ENCODE measurements at places on chromosomes 11 and 22. TPM values are rescaled to one million over a fixed set of nuclear protein-coding genes. Genes with fewer than 3 reads are reported as not detected.

- peaks cover 35% of the 10 kb centered on the region for H3K4me1 ChIP-seq
- H3K36me3 ChIP-seq = peaks cover 57% of the 10 kb centered on the region
- DNase-seq = no peak
These were observed at the start of gene TAGLN for GRCh38 chr11:117199053-117199915. TAGLN (plus strand) TSS chr11:117199370; CDS start chr11:117203014, 3,644 bp downstream.

DNA sequence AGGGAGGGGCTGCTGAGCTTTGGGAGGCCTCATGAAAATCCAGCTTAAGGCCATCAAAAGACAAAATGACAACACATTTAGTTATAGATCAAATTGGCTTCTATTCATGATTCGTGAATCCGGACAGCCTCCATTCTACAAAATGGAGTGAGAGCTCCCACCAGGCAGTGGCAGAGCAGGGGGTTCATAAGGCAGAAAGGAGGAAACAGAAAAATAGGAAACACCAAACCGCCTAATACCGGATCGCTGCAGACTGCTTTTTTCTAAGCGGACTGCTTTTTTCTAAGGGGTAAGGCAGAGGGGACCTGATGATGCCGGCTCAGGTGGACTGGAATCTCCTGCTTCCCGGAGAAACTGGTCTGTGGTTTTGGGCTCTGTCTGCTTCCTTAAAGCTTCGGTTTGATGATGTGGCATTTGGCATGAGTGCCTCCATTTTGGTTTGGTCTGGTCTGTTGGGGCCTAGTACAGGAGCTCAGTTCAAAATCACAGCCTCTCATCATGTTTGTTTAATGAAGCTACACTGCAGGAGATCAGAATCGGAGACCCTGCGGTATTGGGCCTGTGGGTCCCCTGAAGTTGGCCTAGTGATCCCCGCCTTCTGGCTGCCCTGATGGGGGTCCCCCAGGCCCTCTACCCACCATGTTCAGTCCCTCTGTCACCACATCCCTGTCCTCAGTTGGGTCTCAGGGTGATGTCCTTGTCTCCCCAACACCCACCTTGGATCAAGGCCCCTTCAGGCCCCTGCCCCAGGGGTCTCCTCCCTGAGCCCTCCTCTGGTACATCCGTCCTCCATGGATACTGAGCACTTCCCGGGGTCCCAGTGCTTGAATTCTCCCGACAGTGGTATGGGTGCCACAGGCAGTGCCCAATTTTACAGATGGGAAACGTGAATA lies 1.2 kb downstream of the ALDH3B1 start:
- no peak for DNase-seq
- peaks cover 45% of the 10 kb centered on the region for H3K4me1 ChIP-seq
- no peak overlapping the region for H3K4me3 ChIP-seq
- H3K27me3 ChIP-seq = no peaks in the 10 kb centered on the region

GRCh38 chr11:86374586-86374985 lies at the start of gene CCDC81:
CCDC81 (plus strand) TSS chr11:86374887; CDS start chr11:86375164, 277 bp downstream.
- H3K4me1 ChIP-seq = no peaks in the 10 kb centered on the region
- H3K27me3 ChIP-seq = peaks cover 9% of the 10 kb centered on the region
- H3K27ac ChIP-seq = no peak within 1 kb of the TSS
- no peaks in the 10 kb centered on the region for H3K36me3 ChIP-seq
- no peak within 1 kb of the TSS for H3K4me3 ChIP-seq
- DNase-seq = no peak

DNA sequence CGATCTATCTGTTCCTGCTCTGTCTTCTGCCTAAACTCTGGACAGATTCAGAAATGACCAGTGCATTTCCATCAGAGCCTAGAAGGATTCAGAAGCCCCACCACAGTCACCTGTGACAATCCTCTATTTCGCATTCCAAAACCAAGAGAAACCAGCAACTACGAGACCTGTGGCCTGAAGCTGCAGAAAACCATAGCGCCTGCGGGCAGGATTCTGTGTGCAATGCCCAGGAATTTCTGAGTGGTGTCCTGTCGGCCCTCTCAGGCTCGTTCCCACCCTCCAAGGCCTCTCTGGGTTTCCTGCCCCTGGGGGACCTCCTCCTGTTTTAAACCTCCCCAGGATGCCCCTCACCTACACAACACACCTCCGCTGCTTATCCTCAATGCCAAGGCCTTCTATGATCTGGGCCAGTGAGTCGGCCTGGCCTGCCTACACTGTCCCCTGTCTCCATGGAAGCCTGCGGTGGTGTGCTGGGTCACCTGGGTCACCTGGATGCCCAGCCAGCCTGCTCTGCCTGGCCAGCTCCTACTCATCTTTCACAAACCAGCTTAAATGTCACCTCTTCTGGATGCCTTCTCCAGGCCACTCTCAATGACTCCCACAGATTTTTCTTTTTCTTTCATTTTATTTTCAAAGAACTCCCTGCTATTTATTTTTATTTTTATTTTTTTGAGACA lies 198.3 kb downstream of the CEP164 start:
- no peak for DNase-seq
- H3K27ac ChIP-seq = no peak overlapping the region
- peaks cover 3% of the 10 kb centered on the region for H3K27me3 ChIP-seq
- H3K4me1 ChIP-seq = no peaks in the 10 kb centered on the region

DNA sequence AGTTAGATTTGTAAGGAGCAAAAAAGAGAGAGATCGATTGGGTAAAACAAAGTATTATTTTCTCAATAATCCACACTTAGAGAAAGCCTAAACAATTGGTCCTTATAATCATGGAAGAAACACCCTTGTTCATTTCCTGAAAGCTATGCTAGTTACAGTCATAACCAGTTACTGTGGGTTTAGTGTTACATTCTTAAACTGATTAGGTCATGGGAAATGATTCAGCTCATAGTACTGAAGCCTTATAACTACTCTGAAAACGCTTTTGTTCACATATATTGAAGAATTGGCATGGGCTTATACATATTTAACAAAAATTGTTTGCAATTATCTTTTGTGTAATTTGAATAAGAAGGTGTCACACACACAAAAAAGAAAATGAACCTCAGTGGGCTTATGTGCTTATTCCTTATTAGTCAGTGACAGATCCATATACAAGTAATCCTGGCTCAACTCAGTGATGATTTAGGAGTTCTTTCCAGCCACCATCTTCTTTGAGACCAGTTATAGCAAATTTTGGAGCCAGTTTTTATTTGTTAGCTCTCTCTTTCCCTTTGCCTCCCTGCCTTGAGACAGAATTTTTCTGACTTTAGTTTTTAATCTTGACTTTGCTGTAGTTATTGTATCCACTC lies 198.5 kb upstream of the CTSC start:
- H3K27ac ChIP-seq = no peak overlapping the region
- no peak overlapping the region for H3K4me3 ChIP-seq
- no peaks in the 10 kb centered on the region for H3K4me1 ChIP-seq
- H3K36me3 ChIP-seq = no peaks in the 10 kb centered on the region
- no peak for DNase-seq
- no peaks in the 10 kb centered on the region for H3K27me3 ChIP-seq

DNA sequence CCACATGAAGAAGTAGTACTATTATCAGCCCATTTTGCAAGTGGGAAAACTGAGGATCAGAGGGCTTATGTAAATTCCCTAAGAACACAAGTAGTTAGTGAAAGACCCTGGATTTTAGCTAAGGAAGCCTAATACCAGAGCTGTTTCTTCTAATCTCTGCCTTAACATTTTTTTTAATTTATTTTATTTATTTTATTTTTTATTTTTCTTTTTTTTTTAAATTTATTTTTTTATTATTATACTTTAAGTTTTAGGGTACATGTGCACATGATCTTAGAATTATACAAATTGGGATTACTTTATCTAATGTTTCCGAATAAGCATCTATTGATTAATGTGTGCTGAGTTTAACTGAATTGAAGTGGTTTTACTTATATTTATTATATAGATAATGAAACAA lies 1015.3 kb downstream of the LRRC4C start:
- no peak overlapping the region for H3K4me3 ChIP-seq
- no peak overlapping the region for H3K27ac ChIP-seq
- no peaks in the 10 kb centered on the region for H3K27me3 ChIP-seq
- H3K36me3 ChIP-seq = no peaks in the 10 kb centered on the region
- DNase-seq = no peak
- no peaks in the 10 kb centered on the region for H3K4me1 ChIP-seq

GRCh38 chr11:117663414-117663813 lies 133.6 kb downstream of the DSCAML1 start:
- H3K27ac ChIP-seq = no peak overlapping the region
- peaks cover 23% of the 10 kb centered on the region for H3K27me3 ChIP-seq
- no peaks in the 10 kb centered on the region for H3K36me3 ChIP-seq
- no peaks in the 10 kb centered on the region for H3K4me1 ChIP-seq

DNA sequence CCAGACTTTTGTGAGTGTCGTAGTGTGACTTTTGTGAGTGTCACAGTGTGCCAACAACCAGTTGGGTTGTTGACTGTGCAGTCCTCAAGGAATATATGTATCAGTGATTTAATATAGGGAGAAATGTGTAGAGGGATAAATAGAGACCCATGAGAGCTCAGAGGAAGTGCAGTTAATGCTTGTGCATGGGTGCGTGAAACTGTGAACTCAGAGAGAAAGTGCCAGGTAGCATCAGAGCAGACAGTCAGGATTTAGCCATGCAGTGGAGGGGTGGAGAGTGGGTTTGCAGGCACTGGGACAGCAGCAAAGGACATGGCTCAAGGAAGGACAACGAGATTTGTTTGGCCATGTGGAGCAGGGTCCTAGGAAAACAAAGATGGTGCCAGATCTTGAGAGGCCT lies 33.6 kb downstream of the YWHAH start:
- no peak overlapping the region for H3K27ac ChIP-seq
- no peaks in the 10 kb centered on the region for H3K36me3 ChIP-seq
- H3K4me1 ChIP-seq = peaks cover 12% of the 10 kb centered on the region
- no peak overlapping the region for H3K4me3 ChIP-seq
- DNase-seq = no peak

GRCh38 chr11:9875862-9876261 lies 212.0 kb downstream of the SWAP70 start:
- no peak overlapping the region for H3K4me3 ChIP-seq
- H3K27ac ChIP-seq = no peak overlapping the region
- H3K36me3 ChIP-seq = no peaks in the 10 kb centered on the region
- no peak for DNase-seq

GRCh38 chr11:23320131-23320530 lies 459.9 kb upstream of the CCDC179 start:
- no peak overlapping the region for H3K27ac ChIP-seq
- no peaks in the 10 kb centered on the region for H3K4me1 ChIP-seq
- no peaks in the 10 kb centered on the region for H3K36me3 ChIP-seq
- no peaks in the 10 kb centered on the region for H3K27me3 ChIP-seq
- no peak overlapping the region for H3K4me3 ChIP-seq
- DNase-seq = no peak

GRCh38 chr11:87150936-87151335 lies 113.2 kb downstream of the TMEM135 start:
- no peaks in the 10 kb centered on the region for H3K27me3 ChIP-seq
- peaks cover 8% of the 10 kb centered on the region for H3K36me3 ChIP-seq
- DNase-seq = no peak
- peaks cover 22% of the 10 kb centered on the region for H3K4me1 ChIP-seq
- H3K27ac ChIP-seq = no peak overlapping the region

GRCh38 chr22:24486501-24486921 lies 8.6 kb upstream of the UPB1 start:
- H3K27me3 ChIP-seq = peaks cover 2% of the 10 kb centered on the region
- no peak for DNase-seq
- H3K4me3 ChIP-seq = no peak overlapping the region

- no peak overlapping the region for H3K4me3 ChIP-seq
- no peak overlapping the region for H3K27ac ChIP-seq
- H3K4me1 ChIP-seq = no peaks in the 10 kb centered on the region
- no peak for DNase-seq
These were observed 618.7 kb upstream of the CADM1 start for GRCh38 chr11:116122697-116123472.

GRCh38 chr11:34379539-34379938 lies 21.7 kb upstream of the ABTB2 start:
- peaks cover 3% of the 10 kb centered on the region for H3K36me3 ChIP-seq
- H3K27ac ChIP-seq = no peak overlapping the region
- no peaks in the 10 kb centered on the region for H3K27me3 ChIP-seq
- no peak for DNase-seq
- H3K4me1 ChIP-seq = no peaks in the 10 kb centered on the region

- DNase-seq = no peak
- H3K4me1 ChIP-seq = peaks cover 83% of the 10 kb centered on the region
- peaks cover 17% of the 10 kb centered on the region for H3K36me3 ChIP-seq
These were observed 17.2 kb downstream of the PPFIBP2 start for GRCh38 chr11:7531011-7531410.

DNA sequence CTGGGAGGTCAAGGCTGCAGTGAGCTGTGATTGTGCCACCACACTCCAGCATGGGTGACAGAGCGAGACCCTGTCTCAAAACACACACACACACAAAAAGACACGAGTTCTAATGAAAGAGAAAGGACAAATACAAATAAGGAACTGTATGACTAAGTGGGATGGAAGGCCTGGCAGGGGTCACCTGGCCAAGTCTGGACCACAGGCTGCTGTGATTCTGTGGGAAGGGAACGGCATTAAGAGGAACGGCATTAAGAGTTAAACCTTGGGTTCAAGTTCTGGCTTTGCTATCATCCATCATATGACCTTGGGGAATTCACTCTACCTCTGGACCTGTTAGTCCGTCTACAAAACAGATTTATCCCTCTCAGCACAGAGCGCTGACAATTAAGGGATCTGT lies 47.7 kb downstream of the LRFN4 start:
- no peak overlapping the region for H3K4me3 ChIP-seq
- H3K36me3 ChIP-seq = no peaks in the 10 kb centered on the region
- H3K27ac ChIP-seq = no peak overlapping the region
- H3K27me3 ChIP-seq = no peaks in the 10 kb centered on the region
- DNase-seq = no peak

DNA sequence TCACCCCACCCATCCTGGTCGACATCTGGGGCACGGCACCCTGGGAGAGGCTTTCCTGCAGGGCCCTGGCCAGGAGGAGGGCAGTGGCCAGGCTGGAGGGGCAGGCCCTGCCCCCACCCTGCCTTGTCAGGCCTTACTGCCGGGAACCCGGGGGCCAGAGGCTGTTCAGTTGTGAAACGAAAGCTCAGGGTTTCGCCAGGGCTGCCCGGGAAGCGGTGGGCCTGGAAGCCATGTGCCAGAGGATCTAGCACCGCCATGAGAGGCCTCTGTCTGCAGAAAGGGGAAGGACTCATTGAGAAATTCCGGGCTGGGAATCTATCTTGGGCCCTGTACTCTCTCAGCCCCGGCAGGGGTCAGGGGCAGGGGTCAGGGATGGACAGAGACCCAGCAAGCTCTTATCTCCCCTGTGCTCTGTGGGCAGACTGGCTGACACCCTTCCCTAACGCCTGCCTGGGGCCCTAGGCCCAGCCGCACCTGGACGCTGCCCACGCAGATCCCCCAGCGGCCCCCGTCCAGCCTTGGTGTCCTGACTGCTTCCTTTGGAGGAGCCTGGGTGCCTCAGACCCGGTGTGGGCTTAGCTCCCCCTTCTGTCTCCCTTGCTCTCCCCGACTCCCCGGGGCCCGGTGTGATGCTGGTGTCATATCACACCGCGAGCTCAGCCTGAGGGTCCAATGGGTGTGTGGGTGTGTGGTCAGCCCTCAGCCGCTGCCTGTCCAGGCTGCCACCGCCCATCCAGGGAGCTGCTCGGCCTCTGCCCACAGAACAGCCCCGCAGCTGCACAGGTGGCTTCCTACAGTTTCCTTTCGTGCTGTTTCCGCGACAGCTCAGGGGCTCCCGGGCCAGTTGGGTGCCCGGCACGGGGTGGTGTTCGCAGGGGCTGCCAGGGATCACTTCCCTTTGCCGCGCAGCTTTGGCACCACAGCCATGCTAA lies 6.5 kb downstream of the PIM3 start:
- H3K27ac ChIP-seq = peak overlapping the region; percentile 61
- peak; percentile 49 for DNase-seq
- peak overlapping the region; percentile 48 for H3K4me3 ChIP-seq
- peaks cover 27% of the 10 kb centered on the region for H3K36me3 ChIP-seq
- H3K27me3 ChIP-seq = no peaks in the 10 kb centered on the region

Gene TTC36
- total RNA-seq = 0.32 TPM

Gene NNMT
- not detected for total RNA-seq

Gene C11orf21
- total RNA-seq = 5.2 TPM

Gene DCHS1
- 0.17 TPM for total RNA-seq
